Stimulated activated CD4-positive, alpha-beta T cell treated with anti-CD3 and anti-CD28 coated beads, Interleukin-15, amount 100 ng/mL, for 48 hours (primary cell): ENCODE measurements at places on chromosomes 1 and 21.

DNA sequence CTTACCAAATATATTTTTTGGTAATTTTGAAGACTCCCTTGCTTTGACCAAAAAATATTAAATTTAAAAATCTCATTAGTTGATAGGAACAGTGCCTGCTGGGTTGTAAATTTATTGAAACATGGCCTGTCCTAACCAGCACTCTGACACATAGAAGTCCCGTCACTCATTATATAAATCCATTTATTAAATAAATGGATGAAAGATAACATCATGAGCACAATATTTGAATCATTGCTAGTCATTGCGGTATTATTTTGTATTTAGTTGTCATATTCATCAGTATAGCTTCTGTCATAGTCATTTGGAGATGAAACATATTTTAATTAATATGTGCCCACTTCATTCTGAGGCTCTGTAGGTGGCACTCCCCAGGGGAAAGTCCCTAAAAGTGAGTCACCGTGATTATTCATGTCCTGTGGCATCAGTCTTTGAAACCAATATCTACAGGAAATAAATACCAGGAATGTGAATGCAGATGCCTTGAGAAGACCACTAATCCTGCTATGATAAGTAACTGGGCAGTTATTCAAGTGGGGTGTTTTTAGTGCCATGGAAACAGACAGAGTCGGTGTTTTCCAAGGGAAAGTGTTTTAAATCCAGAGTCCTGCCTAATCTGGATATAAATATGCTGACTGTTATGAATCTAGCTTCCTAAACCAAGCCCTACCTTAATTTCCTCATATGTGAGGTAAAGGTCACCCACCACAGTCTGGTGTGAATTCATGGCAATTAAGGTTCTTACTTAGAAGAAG, 302.0 kb downstream of the DUSP10 start:
- peak; percentile 39 for DNase-seq

GRCh38 chr1:27536767-27537166, 46.8 kb upstream of the WASF2 start:
- DNase-seq, result no peak

GRCh38 chr1:199691540-199691939, 336.0 kb upstream of the NR5A2 start:
- no peak for DNase-seq

DNA sequence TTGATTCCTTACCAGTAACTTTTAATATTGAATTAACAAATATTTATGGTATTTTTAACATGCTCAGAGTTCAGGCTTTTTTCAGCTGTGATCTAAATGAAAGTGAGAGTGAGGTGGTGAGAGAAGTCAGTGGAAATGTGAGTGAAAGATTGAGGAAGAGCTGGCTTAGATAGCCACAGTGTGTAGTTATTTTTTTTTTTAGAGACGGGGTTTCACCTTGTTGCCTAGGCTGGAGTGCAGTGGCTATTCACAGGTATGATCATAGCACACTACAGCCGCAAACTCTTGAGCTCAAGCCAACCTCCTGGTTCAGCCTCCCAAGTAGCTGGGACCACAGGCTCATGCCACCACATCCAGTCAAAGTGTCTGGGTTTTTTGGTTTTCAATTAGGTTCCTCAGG, 10.9 kb downstream of the RNF11 start:
- DNase-seq, result no peak

GRCh38 chr1:245007852-245008251, 143.5 kb upstream of the HNRNPU start:
- no peak for DNase-seq

GRCh38 chr1:243725075-243725474, 125.0 kb downstream of the AKT3 start:
- no peak for DNase-seq

GRCh38 chr1:40030528-40031135, 9.9 kb upstream of the CAP1 start:
- DNase-seq, result no peak

- DNase-seq, result no peak
Measured at GRCh38 chr1:185058876-185059275, 13.5 kb downstream of the RNF2 start.

- DNase-seq, result no peak
Measured at GRCh38 chr1:229037806-229038405, 233.0 kb upstream of the RAB4A start.

GRCh38 chr1:228276174-228276831, 68.5 kb downstream of the OBSCN start:
- DNase-seq, result no peak

GRCh38 chr1:174841747-174842146, 158.0 kb upstream of the CACYBP start:
- DNase-seq, result no peak

GRCh38 chr1:199265319-199265718, 626.5 kb downstream of the PTPRC start:
- DNase-seq, result no peak

GRCh38 chr1:36161641-36162531, 5.9 kb downstream of the MAP7D1 start:
- no peak for DNase-seq
